ENCODE measurements at places on chromosomes 6 and 20. TPM values are rescaled to one million over a fixed set of nuclear protein-coding genes. Genes with fewer than 3 reads are reported as not detected.

Gene STMND1
- not detected for total RNA-seq

GRCh38 chr6:13916230-13916944, 8.4 kb upstream of the RNF182 start:
- no peaks in the 10 kb centered on the region for H3K27me3 ChIP-seq
- H3K27ac ChIP-seq: no peak overlapping the region
- H3K4me1 ChIP-seq: no peaks in the 10 kb centered on the region
- H3K36me3 ChIP-seq: no peaks in the 10 kb centered on the region
- no peak overlapping the region for H3K4me3 ChIP-seq
- DNase-seq: no peak

GRCh38 chr6:141513830-141514229, 618.9 kb upstream of the GJE1 start:
- no peaks in the 10 kb centered on the region for H3K27me3 ChIP-seq
- H3K36me3 ChIP-seq: no peaks in the 10 kb centered on the region
- DNase-seq: no peak
- H3K27ac ChIP-seq: no peak overlapping the region

DNA sequence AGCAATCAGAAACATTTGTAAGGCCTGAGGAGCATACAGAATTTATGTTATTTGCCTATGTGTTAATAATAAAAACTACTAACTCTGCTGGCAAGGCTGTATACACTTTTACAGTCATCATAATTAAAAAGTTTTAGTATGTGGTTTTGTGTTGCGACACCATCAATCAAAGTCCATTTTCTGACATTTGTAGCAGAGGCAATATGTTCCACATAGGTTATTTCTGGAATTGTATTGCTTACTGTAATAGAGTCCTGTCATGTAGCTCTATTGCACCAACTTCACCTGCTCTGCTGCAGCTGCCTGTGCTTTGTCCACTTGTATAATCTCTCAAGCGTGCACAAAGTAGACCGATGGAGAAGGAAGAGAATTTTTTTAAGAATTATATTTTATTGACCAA, 501.8 kb downstream of the HACE1 start:
- no peak overlapping the region for H3K4me3 ChIP-seq
- H3K4me1 ChIP-seq: no peaks in the 10 kb centered on the region
- no peaks in the 10 kb centered on the region for H3K27me3 ChIP-seq
- DNase-seq: no peak

- no peak overlapping the region for H3K4me3 ChIP-seq
- no peak overlapping the region for H3K27ac ChIP-seq
- no peaks in the 10 kb centered on the region for H3K36me3 ChIP-seq
- H3K4me1 ChIP-seq: no peaks in the 10 kb centered on the region
Measured at GRCh38 chr6:162602759-162603158, 124.8 kb downstream of the PRKN start.

GRCh38 chr20:19774135-19774933, 16.3 kb downstream of the RIN2 start:
- H3K4me3 ChIP-seq: no peak overlapping the region
- no peaks in the 10 kb centered on the region for H3K4me1 ChIP-seq
- no peaks in the 10 kb centered on the region for H3K27me3 ChIP-seq
- no peak for DNase-seq

GRCh38 chr20:50270569-50270968, 79.9 kb downstream of the CEBPB start:
- H3K27ac ChIP-seq: no peak overlapping the region
- no peaks in the 10 kb centered on the region for H3K27me3 ChIP-seq
- no peaks in the 10 kb centered on the region for H3K36me3 ChIP-seq
- DNase-seq: no peak
- no peak overlapping the region for H3K4me3 ChIP-seq

Gene ANKRD66
- total RNA-seq: not detected

Gene OTOR
- total RNA-seq: not detected

DNA sequence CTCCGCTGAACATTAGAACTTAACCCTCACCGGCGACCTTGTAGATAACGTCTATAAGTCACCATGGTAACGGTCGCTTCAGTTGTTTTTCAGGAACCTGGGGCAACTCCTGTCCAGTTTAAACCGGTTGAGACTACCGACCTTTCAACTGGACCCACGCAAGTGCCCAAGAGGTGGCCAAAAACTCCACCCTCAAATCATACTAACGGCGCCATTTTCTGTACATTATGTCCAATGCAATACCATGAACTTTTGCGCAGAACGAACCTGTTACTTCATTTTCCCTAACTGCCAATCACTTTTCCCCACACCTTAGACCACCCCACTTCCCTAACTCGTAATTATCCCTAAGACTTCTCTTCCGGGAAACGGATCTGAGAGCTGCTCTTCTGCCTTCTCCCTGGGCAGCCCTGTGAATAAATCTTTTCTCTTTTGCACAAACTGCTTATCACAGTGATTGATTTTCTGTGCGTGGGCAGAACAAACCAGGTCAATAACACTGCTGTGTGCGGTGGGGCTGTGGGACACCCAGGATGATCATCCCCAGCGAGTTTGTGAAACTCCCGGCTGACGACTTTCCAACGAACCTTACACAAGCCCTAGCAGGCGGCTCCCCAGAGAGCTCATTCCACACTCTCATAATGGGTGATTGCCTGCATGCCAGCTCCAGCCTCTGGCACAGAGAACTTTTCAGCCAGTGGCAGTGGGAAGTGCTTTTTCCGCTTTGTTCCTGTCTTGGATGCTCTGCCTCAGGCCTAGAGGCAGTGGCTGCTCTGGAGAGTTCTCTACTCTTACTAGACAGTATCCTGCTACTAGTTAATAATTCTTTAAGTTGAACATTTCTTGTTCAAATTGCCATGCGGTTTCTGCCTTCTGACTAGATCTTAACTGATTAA, 28.6 kb downstream of the GPX5 start:
- no peaks in the 10 kb centered on the region for H3K4me1 ChIP-seq
- peaks cover 22% of the 10 kb centered on the region for H3K27me3 ChIP-seq
- DNase-seq: no peak
- H3K4me3 ChIP-seq: no peak overlapping the region

Gene HLA-F
- total RNA-seq: 38.8 TPM

DNA sequence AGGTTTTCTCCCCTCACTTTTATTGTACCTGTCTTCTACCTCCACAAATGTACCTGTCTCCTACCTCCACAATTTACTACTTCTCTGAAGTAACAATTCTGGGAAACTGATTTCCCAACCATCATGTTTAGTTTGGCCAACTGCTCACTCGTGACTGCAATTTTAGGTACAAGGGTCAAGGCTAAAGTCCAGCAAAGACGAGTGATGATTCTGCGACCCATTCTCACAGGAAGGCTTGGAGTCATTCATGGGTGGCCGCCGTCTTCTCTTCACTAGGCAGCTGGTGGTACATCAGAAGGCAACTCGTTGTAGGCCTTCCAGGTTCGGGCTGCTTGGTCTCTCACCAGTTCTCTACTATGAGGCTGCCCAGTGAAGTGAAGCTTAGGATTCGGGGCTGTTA, 483.8 kb upstream of the JARID2 start:
- no peaks in the 10 kb centered on the region for H3K4me1 ChIP-seq
- H3K27me3 ChIP-seq: no peaks in the 10 kb centered on the region
- DNase-seq: no peak
- H3K4me3 ChIP-seq: no peak overlapping the region

Gene TBPL1
- total RNA-seq: 13.2 TPM
